ENCODE measurements at places on chromosomes 6 and 20.

DNA sequence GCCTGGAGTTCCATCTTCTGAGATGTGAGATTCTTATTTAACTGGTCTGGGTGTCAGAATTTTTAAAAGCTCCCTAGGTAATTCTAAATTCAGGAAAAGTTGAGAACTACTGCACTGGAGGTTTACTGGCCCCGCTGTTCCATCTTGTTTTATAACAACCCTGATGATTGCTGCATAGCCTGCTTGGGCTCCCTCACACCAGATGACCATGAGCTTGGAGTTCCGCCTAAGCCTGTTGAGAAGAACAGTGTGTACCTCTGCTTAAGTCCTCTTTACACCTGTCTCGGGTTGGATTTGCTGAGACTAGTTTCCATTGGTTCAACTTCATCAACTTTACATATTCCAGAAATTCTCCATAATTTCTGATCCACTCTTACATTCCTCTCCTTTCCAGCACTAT is 77.9 kb downstream of the FKBP5 start:
- DNase-seq: no peak

DNA sequence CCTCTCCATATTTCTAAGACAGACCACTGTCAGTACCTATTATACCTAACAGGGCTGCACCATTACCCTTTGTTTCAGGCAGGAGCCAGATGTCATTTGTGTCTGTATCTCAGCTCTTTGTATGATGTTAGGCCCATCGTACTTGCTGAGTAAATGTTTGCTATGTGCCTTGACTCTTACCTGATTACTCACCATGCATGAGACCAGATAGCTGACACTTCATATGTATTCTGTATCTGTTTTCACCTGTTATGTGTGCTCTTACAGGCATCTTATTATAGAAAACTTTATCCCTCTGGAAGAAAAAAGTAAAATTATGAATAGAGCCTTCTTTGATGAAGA is 31.7 kb upstream of the ASXL1 start:
- DNase-seq: no peak

DNA sequence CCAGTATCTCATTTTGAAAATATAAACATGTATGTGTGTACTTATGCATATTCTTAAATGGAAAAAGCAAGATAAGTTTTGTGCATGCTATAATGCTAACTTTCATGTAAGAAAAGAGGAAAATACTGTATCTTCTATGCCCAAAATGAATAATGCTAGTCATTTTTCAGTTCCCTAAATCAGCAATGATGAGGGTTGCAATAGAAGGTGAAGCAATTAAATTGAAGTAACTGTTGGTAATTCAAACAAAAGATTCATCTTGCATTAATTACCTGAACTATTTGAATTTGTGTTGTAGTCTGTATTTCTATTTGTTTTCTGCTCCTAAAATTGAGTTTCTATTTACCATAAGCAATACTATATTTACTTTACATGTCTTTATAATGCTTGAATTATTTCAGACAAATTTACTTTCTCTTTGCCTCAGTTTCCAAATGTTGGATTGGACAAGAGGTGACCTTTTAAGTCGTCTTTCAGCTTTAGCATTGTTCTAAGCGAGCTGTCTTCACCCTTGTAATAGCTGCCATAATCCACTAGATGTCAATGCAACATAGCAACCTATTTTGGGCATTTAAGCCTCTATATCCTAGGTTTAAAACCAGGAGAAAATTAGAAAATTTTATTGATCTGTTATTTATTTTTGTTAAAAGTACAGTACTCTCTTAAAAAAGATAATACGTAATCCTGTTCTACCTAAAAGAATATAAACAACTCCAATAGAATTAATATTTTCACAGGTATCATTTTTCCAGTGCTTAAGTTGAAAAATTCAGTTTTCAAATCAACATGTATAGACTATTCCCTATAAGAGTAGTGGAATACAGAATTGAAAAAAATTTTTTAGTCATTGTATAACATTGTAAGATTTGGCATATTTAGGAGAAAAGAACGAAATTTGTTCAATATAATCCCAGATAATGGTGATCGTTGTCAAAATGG is 52.3 kb upstream of the IFNGR1 start:
- peak; percentile 63 for DNase-seq

DNA sequence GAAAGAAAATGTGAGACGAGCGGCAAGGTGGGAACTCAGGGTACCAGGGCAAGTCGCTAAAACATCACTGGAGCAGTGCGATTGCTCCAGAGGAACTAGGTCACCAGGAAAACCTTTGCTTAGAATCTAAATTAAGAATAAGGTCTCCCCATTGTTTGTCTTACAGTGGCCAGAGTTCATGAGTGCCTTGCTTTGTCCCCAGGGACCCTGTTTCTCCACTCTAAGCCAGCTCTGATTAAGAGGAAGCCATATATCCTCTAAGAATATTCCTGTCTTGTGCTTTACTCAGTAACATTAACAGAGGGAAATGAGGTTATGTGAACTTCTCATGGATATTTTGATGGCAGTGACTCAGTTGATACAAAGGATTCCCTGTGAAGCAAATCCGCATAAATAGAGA is 305.8 kb downstream of the CD83 start:
- no peak for DNase-seq

All from neural progenitor cell (in vitro differentiated cells).